CD4-positive, alpha-beta T cell treated with Interleukin-10 for 1 hour (primary cell): ENCODE measurements at places on chromosomes 12 and 14.

DNA sequence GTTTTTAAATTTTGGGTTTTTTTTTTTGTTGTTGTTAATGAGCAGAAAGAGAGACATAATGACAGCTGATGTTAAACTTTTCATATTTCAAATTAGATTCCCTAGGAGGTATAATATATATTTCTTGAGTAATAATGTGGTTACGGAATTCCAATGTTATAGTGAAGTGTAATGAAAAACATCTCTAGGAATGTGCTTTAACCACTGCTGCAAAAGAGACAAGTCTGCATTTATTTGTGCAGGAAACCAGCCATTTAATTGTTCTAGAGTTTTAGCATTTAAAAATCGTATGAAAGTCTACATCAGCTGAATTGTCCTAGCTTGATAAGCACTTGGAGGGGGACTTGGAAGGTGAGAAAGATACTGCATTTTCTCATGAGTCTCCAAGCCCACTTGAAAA lies 14.3 kb downstream of the SERPINA10 start:
- no peak for DNase-seq

- DNase-seq = no peak
Observed at GRCh38 chr12:116150001-116150400, 127.5 kb downstream of the MED13L start.

- no peak for DNase-seq
Observed at GRCh38 chr14:101004954-101005353, 101.4 kb upstream of the RTL1 start.

- DNase-seq = no peak
Observed at GRCh38 chr14:58978343-58978742, 210.1 kb upstream of the DAAM1 start.

DNA sequence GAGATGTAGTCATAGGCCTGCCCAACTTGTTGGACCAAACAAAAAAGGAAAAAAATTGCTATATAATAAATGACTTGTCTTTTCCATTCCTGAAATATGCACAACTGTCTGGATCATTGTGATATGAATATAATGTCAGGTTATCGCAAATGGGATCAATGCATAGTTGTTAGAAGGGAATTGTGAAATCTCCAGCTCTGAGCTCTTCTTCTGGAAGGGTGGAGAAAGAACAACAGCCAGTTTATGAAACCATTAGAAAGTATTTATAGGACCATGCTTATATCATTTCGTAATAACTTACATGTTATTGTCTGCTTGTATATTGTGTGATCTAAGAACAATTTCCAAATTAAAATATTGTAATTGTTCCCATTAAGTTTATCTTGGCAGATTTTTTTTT lies 35.7 kb upstream of the HIF1A start:
- DNase-seq = no peak

- no peak for DNase-seq
Observed at GRCh38 chr12:82723093-82723492, 36.4 kb downstream of the TMTC2 start.

GRCh38 chr14:106622200-106622745 lies 1095.9 kb downstream of the TMEM121 start:
- DNase-seq = peak; percentile 42

- no peak for DNase-seq
Observed at GRCh38 chr12:2768224-2768961, 26.4 kb upstream of the FKBP4 start.

GRCh38 chr14:94329857-94330256 lies 6.7 kb upstream of the SERPINA6 start:
- no peak for DNase-seq

- DNase-seq = no peak
Observed at GRCh38 chr14:44030831-44031383, 476.2 kb downstream of the FSCB start.

DNA sequence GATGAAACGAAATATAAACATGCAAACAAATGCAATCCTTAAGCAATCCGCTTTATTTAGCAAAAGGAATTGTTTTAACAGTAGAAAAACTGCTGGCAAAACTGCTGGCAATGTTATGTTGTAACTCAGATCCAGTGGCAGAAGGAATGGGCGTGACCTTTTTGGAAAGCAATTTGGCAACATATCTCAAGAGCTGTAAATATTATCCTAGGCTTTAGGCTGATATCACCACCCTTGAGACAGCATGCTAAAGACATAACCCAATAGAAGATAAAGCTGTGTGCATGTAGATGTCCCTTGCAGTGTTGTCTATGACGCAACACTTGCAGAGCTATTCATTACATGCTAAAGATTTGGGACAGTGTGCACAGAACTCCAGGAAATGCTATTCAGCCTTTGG lies 138.5 kb downstream of the DICER1 start:
- DNase-seq = no peak

DNA sequence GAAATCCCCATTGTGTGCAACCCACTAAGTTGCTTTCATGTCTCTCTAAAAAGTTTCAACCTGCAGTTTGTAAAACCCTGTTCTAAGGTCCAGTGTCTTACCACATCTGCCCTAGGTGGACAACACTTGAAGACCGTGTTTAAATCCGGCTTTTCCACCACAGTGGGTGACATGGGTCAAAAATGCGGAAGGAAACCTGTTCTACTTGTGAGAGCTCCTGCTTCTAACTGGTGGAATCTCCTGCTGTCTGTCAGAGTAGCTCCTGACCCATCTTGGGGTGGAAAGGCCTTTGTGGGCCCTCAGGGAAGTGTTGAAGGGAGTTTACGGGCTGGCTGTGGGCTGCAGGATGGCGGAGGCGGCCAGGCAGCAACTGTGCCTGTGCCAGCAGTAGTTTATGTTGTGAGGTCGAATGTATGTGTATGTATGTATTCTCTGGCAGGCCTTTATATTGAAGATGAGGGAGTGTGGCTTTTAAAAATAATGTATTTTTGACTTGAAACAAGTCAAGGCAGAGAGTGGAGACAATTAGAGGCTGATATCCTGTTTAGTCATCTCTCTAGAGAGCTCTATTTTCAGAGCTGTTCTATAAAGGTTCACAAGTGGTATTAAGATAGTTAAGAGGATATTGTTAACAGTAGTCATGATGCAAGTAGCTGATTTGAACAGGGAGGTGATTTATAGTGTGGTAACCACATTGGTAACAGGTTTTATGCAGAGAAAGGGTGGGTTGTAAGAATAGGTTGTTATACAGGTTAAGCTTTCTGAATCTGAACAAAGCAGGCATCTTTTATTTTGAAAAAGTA lies 67.0 kb downstream of the PRKCH start:
- DNase-seq = peak; percentile 59

- DNase-seq = no peak
Observed at GRCh38 chr14:92198804-92199203, 77.0 kb downstream of the CPSF2 start.

GRCh38 chr14:79342942-79343341 lies 868.4 kb downstream of the DIO2 start:
- no peak for DNase-seq

- DNase-seq = no peak
Observed at GRCh38 chr12:75868501-75868900, 163.1 kb downstream of the PHLDA1 start.

DNA sequence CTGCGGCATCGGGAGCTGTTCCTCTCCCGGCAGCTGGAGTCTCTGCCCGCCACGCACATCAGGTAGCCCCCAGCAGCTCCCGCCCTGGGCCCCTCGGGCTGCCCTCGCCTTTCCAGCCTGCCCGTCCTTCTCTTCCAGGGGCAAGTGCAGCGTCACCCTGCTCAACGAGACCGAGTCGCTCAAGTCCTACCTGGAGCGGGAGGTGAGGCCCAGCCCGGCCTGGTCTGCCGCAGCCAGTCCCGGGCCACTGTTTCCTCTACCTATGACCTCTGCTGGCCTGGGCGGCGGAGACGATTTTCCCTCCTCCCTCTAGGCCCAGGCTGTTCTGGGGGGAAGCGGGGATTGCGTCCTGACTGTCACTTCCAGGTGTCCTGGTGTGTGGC lies 24.5 kb upstream of the CRIP2 start:
- no peak for DNase-seq

GRCh38 chr12:18849761-18850160 lies 111.8 kb downstream of the CAPZA3 start:
- no peak for DNase-seq

- no peak for DNase-seq
Observed at GRCh38 chr12:53975064-53975471, 314 bp upstream of the HOTAIR start.

GRCh38 chr14:31286456-31287293 lies 79.1 kb upstream of the HECTD1 start:
- peak; percentile 6 for DNase-seq

DNA sequence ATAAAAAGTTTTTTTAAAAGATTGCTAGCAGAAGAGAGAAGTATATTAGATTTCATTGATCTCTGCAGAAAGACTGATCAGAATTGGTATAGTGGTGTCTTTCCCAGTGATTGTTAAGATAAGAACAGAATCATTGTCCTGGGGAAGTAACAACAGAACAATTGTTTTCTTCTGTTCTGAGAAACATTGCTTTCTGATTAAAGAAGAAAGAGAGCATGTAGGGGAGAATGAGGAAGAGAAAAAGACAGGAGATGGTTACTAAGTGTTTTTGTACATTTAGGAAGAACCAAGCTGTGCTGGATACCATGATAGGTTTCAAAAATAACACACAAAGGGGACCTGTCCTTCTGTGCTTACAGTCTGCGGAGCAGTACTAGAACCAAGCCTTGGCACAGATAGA lies 5.0 kb downstream of the USP30 start:
- DNase-seq = no peak

- peak; percentile 95 for DNase-seq
Observed at GRCh38 chr14:60091550-60092525, at the start of gene PCNX4. Gene PCNX4, plus strand, starts transcription at chr14:60091923. Its CDS starts 15,716 bp downstream, at chr14:60107639.

DNA sequence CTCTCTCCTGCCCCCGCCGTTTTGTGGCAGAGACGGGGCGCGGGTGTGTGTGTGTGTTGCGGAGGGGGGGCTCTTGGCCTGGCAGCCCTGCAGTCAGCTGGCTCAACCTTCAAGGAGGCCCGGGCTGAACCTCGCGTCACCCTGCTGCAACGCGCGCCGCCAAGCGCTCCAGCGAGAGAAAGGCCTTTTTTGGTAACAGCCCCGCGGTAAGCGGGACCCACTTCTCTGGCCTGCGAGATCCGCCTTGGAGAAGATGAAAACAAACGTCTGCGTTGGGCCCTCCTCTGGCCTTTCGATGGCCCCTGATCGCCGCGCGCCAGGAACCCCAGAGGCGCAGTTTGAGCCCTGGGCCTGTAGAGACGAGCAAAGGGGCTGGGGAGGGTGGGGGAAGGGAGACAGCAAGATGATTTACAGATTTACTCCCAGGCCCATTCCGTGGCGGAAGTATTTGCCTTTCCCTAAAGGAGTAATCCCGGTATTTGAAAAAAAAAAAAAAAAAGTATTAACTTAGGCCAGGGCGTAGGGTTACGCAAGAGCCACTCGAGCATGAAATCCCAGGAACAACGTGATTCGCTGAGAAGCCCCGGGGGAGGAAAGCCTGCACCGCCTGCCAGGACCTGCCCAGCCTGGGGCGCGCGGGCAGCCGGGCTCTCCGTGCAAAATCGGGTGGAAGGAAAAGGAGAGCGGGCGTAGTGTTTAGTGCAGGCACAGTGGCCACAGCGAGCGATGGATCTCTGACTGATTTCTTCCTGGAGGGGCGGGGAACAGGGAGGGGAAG lies 4.5 kb upstream of the IRF2BPL start:
- peak; percentile 84 for DNase-seq

GRCh38 chr14:81313775-81314429 lies 86.2 kb downstream of the STON2 start:
- no peak for DNase-seq

DNA sequence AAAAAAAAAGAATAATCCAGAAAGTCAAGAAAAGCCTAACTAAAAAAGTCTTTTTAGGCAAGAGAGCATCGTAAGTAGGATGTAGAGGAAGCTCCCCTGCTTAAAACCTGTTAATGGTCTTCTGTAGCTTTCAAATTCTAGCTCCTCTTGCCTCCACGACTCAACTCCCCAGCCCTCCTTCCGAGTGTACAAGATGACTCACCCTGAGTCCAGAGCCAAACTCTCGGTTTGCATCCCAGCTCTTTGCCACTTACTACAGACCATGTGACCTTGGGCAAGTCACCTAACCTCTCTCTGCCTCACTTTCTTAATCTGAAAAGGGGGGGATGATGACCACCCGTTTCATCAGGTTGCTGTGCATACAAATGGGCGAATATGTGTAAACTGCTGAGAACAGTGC lies 460.4 kb downstream of the DPF3 start:
- DNase-seq = no peak

GRCh38 chr14:64760146-64760755 lies 56.0 kb downstream of the PLEKHG3 start:
- DNase-seq = peak; percentile 68

GRCh38 chr14:102573591-102574046 lies 18.8 kb upstream of the RCOR1 start:
- DNase-seq = no peak

DNA sequence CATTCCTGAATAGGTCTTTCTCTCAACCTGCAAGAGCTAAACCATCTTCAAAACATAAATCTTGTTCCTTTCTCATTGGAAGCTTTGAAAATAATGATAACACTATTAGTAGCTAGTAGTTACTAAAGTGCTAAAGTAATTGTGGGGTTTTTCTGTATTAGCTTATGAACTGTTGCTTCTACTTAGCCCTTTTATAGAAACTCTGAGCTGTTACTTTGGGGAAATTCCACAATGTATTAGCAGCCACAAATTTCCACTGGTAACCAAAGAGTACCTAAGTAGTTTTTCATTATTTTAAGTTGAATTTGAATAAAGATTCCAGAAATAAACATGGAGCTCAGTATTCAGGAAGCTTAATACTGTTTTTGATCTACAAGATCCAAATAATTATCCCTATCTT lies 6.4 kb upstream of the MAPK1IP1L start:
- DNase-seq = no peak

- DNase-seq = no peak
Observed at GRCh38 chr12:10753059-10753458, 29.9 kb upstream of the YBX3 start.

DNA sequence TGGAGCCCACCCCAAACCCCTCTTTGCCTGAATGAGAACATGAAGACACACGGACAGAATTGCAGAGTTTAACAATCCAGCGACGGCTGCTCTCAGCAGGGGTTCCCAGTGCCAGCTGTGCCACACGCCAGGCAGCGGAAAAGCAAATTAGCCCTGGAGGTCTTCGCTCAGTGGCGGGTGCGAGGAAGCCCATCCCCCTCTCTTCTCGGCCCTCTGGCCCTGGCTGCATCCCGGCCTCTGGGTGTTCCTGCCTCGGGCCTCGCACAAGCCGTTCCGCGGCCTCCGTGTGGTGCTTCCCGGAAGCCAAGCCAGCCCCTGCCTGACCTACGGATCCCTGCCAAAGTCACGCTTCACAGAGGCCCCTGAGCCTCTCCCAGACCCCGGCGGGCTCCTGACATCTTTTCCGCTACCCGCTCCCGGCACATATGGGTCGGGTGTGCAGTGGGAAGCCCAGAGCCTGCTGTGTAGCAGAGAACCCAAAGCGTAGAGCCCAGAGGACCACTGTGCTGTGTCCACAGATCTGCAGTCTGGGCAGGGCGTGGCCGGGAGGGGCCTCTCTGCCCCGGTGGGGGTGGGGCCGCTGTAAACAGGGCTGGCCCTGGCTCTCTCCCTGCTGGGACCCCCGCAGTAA lies 70.7 kb upstream of the GALNT9 start:
- no peak for DNase-seq

DNA sequence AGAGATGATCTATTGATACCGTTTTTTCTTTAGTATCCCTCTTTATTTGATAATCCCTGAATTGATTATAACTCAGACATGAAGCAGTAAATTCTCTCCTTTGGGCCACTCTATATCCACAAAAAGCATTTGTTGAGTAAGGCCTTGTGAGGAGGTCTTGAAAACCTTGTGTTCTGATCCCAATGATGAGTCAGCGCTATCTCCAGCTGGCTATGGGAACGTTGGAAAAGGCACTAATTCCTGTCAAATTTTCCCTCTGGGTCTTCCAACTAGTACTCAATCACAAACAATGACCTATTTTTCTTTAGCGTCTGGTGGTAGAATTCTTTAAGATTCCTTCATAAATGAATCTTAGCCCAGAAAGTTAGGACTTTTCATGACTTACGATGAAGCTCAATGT lies 168.4 kb upstream of the LRIG3 start:
- no peak for DNase-seq
